Osteoblast (primary cell): ENCODE measurements at places on chromosomes 3 and 15. TPM values are rescaled to one million over a fixed set of nuclear protein-coding genes. Genes with fewer than 3 reads are reported as not detected.
A peak's percentile ranks its signal among the peaks of the same experiment; 100 is the strongest.

The AADACL2 gene
- total RNA-seq, result not detected in 2 replicates

GRCh38 chr15:34691034-34691433 lies 63.8 kb downstream of the GJD2 start:
- H3K4me3 ChIP-seq, result no peak overlapping the region
- DNase-seq, result no peak
- peaks cover 5% of the 10 kb centered on the region for H3K27me3 ChIP-seq
- H3K27ac ChIP-seq, result no peak overlapping the region

GRCh38 chr3:63753567-63753966 lies 65.5 kb upstream of the C3orf49 start:
- no peaks in the 10 kb centered on the region for H3K27me3 ChIP-seq
- no peak overlapping the region for H3K4me3 ChIP-seq
- H3K27ac ChIP-seq, result no peak overlapping the region
- DNase-seq, result no peak
- no peaks in the 10 kb centered on the region for H3K36me3 ChIP-seq
- H3K4me1 ChIP-seq, result no peaks in the 10 kb centered on the region

The ECE2 gene
- total RNA-seq, result not detected in 2 replicates

DNA sequence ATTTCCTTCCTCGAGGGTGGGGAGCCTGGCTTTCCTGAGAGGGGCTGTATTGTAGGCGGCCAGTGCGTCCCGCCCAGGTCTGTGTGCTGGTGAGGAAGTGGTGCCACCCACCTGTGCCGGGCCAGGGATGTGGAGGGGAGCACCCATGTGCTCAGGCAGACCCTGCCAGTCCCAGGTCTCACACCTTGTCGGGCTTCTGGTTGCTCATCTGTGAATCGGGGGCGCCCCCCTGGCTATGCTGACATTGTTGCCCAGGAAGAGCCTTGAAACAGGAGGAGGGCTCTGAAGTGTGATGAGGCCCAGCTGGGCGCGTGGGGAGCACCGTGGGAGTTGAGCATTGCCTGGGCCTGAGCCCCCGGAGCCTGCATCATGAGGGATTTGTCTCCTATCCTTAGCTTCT lies 4.8 kb downstream of the FBLN2 start:
- no peak overlapping the region for H3K4me3 ChIP-seq
- no peak overlapping the region for H3K27ac ChIP-seq
- H3K36me3 ChIP-seq, result no peaks in the 10 kb centered on the region

DNA sequence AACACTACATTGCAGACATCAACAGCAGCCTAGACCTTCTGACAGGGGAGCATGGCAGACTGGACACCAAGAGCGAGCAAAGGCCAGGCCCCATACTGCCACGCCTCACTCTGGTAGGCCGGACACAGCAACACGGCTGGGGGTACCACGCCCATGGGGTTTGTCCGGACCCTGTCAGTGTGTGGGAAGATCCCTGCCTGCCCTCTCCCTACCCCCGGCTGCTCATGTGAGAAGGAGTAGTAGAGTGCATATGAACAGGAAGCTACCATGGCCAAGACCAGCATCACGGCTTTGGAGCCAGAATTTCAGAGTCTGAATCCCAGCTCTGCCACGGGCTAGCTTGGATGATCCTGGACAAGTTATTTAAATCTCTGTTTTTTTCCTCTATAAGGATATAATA lies 27.9 kb downstream of the ALDH1L1 start:
- no peaks in the 10 kb centered on the region for H3K4me1 ChIP-seq
- H3K27me3 ChIP-seq, result peaks cover 20% of the 10 kb centered on the region
- no peaks in the 10 kb centered on the region for H3K36me3 ChIP-seq
- no peak overlapping the region for H3K27ac ChIP-seq
- H3K4me3 ChIP-seq, result no peak overlapping the region

DNA sequence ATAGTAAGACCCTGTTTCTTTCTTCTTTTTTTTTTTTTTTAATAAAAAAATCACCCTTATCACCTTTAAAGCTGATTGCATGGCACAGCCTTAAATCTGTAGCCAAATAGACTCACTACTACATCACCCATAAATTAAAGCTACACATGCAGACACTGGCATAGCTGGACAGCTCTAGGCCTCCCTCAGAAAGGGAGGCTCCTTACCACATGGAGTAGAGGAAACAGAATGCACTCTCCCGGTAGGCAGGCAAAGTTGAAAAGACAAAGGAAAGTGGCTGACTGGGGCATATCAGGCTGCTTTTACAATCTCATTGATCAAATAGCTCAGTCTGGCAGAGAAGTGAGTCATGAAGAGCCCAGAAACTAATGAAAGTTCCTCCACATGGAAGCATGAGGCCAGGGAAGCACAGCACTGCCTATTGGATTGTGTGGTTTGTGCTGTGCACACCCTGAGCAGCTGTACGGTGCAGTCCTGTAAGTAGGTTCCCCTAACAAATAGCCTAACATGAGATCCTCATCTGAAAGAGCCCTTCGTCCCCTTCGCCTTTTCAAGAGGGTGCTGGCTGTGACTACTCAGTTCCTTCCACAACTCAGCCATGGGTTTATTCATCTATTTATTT lies 32.7 kb upstream of the FAM98B start:
- H3K27ac ChIP-seq, result no peak overlapping the region
- no peak for DNase-seq
- no peak overlapping the region for H3K4me3 ChIP-seq
- H3K27me3 ChIP-seq, result peaks cover 37% of the 10 kb centered on the region

- H3K4me3 ChIP-seq, result no peak overlapping the region
- peak; percentile 50 for DNase-seq
- peak overlapping the region; percentile 69 for H3K27ac ChIP-seq
- no peaks in the 10 kb centered on the region for H3K36me3 ChIP-seq
- H3K4me1 ChIP-seq, result peaks cover 24% of the 10 kb centered on the region
- no peaks in the 10 kb centered on the region for H3K27me3 ChIP-seq
These were observed 62.8 kb upstream of the CSPG4 start for GRCh38 chr15:75775296-75776064.

The NISCH gene
- total RNA-seq, result 72.2 and 83.2 TPM in 2 replicates

- H3K27me3 ChIP-seq, result no peaks in the 10 kb centered on the region
- H3K36me3 ChIP-seq, result no peaks in the 10 kb centered on the region
- H3K4me3 ChIP-seq, result peak overlapping the region; percentile 94
- peak overlapping the region; percentile 87 for H3K27ac ChIP-seq
These were observed 579 bp upstream of the UBE3A start for GRCh38 chr15:25439369-25439836.

The SYNPR gene
- not detected in 2 replicates for total RNA-seq

DNA sequence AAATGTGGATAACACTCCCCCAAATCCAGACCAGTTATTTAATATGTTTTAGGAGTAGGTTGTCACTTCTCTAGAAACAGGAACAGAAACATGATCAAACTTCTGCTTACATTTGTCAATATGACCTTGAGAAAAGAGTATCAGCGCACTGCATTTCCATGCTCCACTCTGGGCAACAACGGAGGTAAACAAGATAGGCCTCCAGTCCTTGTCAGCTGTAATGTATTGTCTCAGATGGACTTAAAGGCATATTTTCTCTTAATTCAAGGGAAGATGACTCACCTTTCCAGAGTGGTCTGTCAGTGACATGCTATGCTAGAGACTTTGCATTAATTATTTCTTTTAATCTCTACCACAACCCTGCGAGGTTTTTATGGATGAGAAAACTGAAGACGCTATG lies 51.6 kb upstream of the TCF12 start:
- H3K27me3 ChIP-seq, result no peaks in the 10 kb centered on the region
- H3K4me3 ChIP-seq, result no peak overlapping the region
- H3K36me3 ChIP-seq, result no peaks in the 10 kb centered on the region
- peaks cover 8% of the 10 kb centered on the region for H3K4me1 ChIP-seq
- no peak for DNase-seq

GRCh38 chr15:52483707-52484106 lies 45.0 kb downstream of the MYO5A start:
- peaks cover 32% of the 10 kb centered on the region for H3K4me1 ChIP-seq
- H3K27ac ChIP-seq, result peak overlapping the region; percentile 48
- no peaks in the 10 kb centered on the region for H3K27me3 ChIP-seq
- peak; percentile 84 for DNase-seq
- no peak overlapping the region for H3K4me3 ChIP-seq

- no peak for DNase-seq
- no peaks in the 10 kb centered on the region for H3K36me3 ChIP-seq
- no peak overlapping the region for H3K4me3 ChIP-seq
- H3K4me1 ChIP-seq, result peaks cover 11% of the 10 kb centered on the region
These were observed 49.4 kb upstream of the LCTL start for GRCh38 chr15:66614951-66615760.

GRCh38 chr3:172522871-172523818 lies at the start of gene TNFSF10:
Gene TNFSF10 (minus strand): TSS chr3:172523430. CDS start chr3:172523384, 46 bp downstream.
- H3K36me3 ChIP-seq, result no peaks in the 10 kb centered on the region
- no peak for DNase-seq
- H3K4me1 ChIP-seq, result peaks cover 11% of the 10 kb centered on the region
- no peaks in the 10 kb centered on the region for H3K27me3 ChIP-seq
- H3K27ac ChIP-seq, result no peak within 1 kb of the TSS
- H3K4me3 ChIP-seq, result peak within 1 kb of the TSS; percentile 65

DNA sequence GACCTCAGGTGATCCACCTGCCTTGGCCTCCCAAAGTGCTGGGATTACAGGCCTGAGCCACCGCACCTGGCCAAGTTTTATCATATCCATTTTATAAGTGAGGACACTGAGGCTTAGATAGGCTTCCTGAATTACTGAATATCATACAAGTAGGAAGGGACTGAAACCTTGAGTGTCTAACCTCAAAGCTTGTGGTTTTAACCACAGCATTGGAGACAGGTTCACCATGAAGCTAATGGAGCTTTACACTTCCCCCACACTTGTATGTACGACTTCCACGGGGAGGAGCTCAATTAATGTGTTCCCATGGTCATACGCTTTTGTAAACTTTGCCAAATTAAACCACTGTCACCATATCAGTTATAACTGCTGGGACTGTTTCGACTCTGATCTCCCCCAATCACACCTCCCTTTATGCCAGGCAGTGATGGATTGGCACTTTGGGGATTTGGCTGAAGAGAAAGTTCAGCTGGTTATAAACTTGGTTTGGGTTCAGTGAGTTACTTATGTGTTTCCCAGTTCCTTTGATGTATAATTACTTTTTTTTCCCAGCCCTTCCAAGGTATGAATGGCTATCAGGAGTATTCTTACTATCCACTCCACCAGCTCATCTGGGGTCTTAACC lies 38.4 kb upstream of the MEIS2 start:
- no peak overlapping the region for H3K4me3 ChIP-seq
- H3K27ac ChIP-seq, result no peak overlapping the region
- H3K27me3 ChIP-seq, result peaks cover 4% of the 10 kb centered on the region
- H3K36me3 ChIP-seq, result no peaks in the 10 kb centered on the region
- H3K4me1 ChIP-seq, result no peaks in the 10 kb centered on the region

- no peaks in the 10 kb centered on the region for H3K36me3 ChIP-seq
- DNase-seq, result peak; percentile 34
- peak overlapping the region; percentile 67 for H3K4me3 ChIP-seq
- H3K27me3 ChIP-seq, result no peaks in the 10 kb centered on the region
- peaks cover 16% of the 10 kb centered on the region for H3K4me1 ChIP-seq
These were observed 256.2 kb downstream of the ZNF621 start for GRCh38 chr3:40780925-40781406.

The ISLR gene
- total RNA-seq, result 77.5 and 106 TPM in 2 replicates

- peak overlapping the region; percentile 39 for H3K4me3 ChIP-seq
- peaks cover 33% of the 10 kb centered on the region for H3K27me3 ChIP-seq
- H3K36me3 ChIP-seq, result no peaks in the 10 kb centered on the region
These were observed 16.6 kb upstream of the ADIPOQ start for GRCh38 chr3:186825872-186826409.
